ENCODE measurements at places on chromosomes 4 and X. TPM values are rescaled to one million over a fixed set of nuclear protein-coding genes. Genes with fewer than 3 reads are reported as not detected.

Gene SRPK3
- 2.3 TPM for total RNA-seq

Gene PDLIM3
- 5.0 TPM for total RNA-seq

GRCh38 chr4:123696687-123697086 is 300.1 kb downstream of the SPRY1 start:
- H3K4me1 ChIP-seq: no peaks in the 10 kb centered on the region
- no peak for DNase-seq
- no peak overlapping the region for H3K27ac ChIP-seq
- no peaks in the 10 kb centered on the region for H3K27me3 ChIP-seq
- H3K4me3 ChIP-seq: no peak overlapping the region

- DNase-seq: no peak
- H3K4me3 ChIP-seq: no peak overlapping the region
- no peaks in the 10 kb centered on the region for H3K27me3 ChIP-seq
- H3K36me3 ChIP-seq: no peaks in the 10 kb centered on the region
Observed at GRCh38 chrX:9476810-9477575, 12.1 kb downstream of the TBL1X start.

DNA sequence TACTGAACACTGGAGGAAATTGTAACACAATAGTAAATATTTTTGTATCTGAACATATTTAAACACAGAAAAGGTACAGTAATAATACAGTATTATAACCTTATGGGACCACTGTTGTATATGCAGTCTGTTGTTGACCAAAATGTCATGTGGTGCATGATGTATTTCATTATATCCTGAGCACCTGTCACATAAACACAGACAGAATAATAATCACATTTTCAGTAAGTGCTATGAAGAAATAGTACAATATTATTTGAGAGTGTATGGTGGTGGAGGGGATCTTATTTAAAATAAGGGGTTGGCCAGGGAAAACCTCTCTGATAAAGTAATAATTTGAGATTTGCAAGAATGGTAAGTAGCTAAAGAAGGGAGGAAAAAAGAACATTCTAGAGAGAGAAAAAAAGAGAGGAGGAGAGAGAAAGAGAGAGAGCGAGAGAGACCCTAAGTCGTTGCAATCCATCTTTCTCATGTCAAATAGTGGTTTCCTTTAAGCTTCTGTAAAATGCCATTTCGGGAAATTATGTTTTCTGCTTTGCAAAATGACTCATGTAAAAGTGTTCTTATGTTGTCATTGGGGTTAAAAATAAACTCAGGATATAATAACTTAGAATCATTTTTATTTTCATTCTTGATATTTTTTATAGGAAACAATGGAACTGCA is 19.3 kb upstream of the CLNK start:
- no peak overlapping the region for H3K4me3 ChIP-seq
- no peaks in the 10 kb centered on the region for H3K4me1 ChIP-seq
- H3K27me3 ChIP-seq: no peaks in the 10 kb centered on the region
- H3K36me3 ChIP-seq: no peaks in the 10 kb centered on the region
- H3K27ac ChIP-seq: no peak overlapping the region
- no peak for DNase-seq

DNA sequence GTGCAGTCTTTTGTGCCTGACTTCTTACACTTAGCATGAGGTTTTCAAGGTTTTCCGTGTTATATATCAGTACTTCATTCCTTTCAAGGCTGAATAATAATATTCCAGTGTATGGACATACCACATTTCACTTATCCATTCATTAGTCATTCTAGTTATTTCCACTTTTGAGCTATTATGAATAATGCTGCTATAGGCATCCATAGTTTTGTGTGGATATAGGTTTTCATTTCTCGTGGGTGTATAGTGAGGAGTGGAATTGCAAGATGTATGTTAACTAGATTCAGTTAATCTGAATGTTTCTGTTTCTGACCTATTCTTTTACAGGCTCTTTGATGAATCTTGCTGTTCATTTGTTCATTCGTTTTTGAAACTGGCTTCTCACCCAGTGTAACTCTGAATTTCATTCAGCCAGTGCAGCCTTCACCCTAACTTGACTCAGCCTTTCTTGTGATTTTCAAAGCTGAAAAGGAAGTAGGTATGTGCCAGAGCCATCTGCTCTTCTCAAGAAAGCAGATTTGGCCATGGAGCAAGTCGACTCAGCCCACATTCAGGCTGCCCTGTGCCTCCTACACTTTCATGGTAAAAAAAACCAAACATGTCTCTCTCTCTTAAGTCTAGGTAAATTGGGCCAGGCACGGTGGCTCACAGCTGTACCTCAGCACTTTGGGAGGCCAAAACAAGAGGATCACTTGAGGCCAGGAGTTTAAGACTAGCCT is 56.3 kb upstream of the NOCT start:
- no peaks in the 10 kb centered on the region for H3K4me1 ChIP-seq
- no peaks in the 10 kb centered on the region for H3K27me3 ChIP-seq
- no peaks in the 10 kb centered on the region for H3K36me3 ChIP-seq

DNA sequence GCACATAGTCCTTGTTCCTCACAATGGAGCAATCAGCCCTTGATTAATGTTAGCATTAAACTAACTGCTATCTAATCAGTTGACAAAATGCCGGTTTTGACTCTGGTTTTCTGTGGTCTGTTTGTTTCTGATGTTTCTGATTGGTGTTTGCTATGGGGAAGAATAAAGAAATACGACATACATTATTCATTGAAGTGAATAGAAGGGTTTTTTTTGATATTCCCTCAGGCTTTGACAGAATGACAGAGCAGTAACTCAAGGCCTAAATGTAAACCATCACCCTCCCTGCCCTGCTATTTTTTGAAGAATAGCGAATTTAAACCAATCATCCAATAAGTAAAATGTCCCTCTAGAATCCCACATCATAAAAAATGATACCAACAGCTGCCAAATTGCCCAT is 65.5 kb upstream of the HS3ST1 start:
- DNase-seq: no peak
- H3K27ac ChIP-seq: no peak overlapping the region
- no peak overlapping the region for H3K4me3 ChIP-seq
- H3K36me3 ChIP-seq: no peaks in the 10 kb centered on the region
- H3K4me1 ChIP-seq: no peaks in the 10 kb centered on the region

- H3K4me1 ChIP-seq: no peaks in the 10 kb centered on the region
- no peaks in the 10 kb centered on the region for H3K27me3 ChIP-seq
- no peak for DNase-seq
- no peak overlapping the region for H3K27ac ChIP-seq
- no peaks in the 10 kb centered on the region for H3K36me3 ChIP-seq
- H3K4me3 ChIP-seq: no peak overlapping the region
Observed at GRCh38 chr4:148716431-148717052, 274.3 kb upstream of the NR3C2 start.

GRCh38 chr4:136526517-136526916 is 1005.8 kb downstream of the PCDH18 start:
- H3K36me3 ChIP-seq: no peaks in the 10 kb centered on the region
- DNase-seq: no peak
- H3K4me1 ChIP-seq: no peaks in the 10 kb centered on the region
- H3K4me3 ChIP-seq: no peak overlapping the region

GRCh38 chrX:70331161-70331560 is 41.3 kb downstream of the KIF4A start:
- DNase-seq: no peak
- no peaks in the 10 kb centered on the region for H3K27me3 ChIP-seq

GRCh38 chrX:74449322-74449936 is 28.1 kb downstream of the SLC16A2 start:
- H3K4me1 ChIP-seq: no peaks in the 10 kb centered on the region
- no peak overlapping the region for H3K27ac ChIP-seq
- H3K36me3 ChIP-seq: no peaks in the 10 kb centered on the region

DNA sequence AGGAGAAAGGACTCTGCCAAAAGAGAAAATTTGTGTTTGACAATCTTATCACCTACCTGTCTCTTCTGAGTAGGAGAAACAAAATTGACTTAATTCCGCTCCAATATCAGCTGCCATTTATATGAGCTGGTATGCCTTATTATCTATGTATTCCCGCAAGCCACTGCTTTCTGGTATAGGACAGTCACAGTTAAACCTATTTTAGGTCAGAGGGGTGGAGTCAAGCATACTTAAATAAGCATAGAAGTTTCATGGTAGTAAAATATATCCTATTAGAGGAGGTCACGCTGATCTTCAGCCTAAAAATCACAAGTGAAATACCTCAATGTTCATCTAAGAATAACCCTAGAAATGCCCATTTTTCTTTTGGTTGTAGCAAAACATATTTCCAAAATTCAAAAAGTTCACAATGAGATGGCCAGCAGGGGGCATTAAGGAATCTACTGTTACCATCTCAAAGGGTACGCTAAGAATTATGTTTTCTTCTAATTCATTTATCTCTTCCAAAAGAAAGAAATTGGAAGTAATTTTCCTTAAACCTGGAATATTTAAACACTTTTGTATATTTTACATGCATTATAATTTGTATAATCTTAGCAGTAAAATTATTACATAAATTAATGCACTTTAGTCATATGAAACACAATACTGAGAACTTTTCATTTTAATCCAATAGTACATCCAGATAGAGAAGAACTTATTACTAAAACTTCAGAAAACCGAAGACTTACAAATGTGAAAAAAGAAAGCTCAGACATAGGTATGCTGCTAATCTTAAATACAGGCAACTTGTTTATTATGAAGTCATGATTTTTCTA is 10.5 kb downstream of the PPAT start:
- no peak overlapping the region for H3K4me3 ChIP-seq
- no peaks in the 10 kb centered on the region for H3K36me3 ChIP-seq
- peak; percentile 44 for DNase-seq

GRCh38 chr4:100849319-100849718 is 331.5 kb upstream of the EMCN start:
- H3K27me3 ChIP-seq: no peaks in the 10 kb centered on the region
- no peak for DNase-seq
- H3K4me1 ChIP-seq: no peaks in the 10 kb centered on the region
- no peaks in the 10 kb centered on the region for H3K36me3 ChIP-seq
- H3K27ac ChIP-seq: no peak overlapping the region

DNA sequence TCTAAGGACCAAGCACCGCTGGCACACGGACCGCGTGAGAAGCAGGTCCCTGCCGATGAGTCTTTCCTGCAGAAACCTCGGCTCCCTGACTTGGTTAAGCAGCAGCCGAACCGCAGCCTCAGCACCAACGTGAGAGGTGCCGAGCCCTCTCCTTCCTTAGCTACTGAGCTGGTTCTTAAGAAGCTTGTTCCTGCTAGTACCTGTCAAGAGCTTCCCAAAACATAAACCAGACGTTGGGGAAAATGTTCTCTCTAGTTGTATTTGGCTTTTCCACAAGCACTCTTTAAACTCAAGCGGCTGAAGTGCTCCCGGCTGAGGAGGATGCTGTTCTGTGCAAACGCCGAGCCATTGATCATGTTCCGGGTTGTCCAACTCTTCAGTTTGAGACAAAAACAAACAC is 29.3 kb upstream of the TLR3 start:
- no peaks in the 10 kb centered on the region for H3K4me1 ChIP-seq
- H3K36me3 ChIP-seq: no peaks in the 10 kb centered on the region
- no peaks in the 10 kb centered on the region for H3K27me3 ChIP-seq
- no peak overlapping the region for H3K4me3 ChIP-seq
- no peak for DNase-seq

DNA sequence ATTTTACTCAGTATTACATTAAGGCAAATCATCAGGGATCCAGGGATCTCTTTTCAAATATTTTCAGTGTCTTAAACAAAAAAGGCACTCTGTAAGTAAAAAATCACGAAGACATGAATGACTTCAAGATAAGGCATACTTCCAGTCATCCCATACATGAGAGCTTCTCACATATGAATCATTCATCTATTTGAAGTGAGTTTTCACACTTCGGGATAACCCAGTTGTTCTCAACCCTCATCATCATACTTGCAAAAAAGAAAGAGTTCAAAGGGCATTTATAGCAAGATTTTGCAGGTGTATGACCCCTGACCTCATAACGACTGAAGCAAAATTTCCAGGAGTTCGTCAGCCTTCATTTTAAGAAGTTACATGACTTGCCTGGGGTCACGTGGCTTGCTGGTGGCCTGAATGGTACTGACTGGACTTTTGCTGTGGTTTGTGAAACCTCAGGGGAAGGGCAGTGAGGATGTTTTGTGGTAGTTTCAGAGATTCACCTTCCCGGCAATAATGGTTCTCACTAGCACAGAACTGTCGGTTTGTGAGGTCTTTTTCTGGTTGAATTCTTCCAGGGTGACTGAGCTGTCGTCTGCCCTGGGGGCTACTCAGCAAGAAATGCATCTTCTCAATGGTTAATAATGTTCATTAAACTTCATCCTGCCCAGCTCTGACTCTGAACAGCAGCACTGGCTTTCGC is 115.8 kb upstream of the SHISA3 start:
- H3K27me3 ChIP-seq: no peaks in the 10 kb centered on the region
- H3K4me1 ChIP-seq: no peaks in the 10 kb centered on the region
- H3K27ac ChIP-seq: no peak overlapping the region
- H3K4me3 ChIP-seq: no peak overlapping the region

- H3K27me3 ChIP-seq: no peaks in the 10 kb centered on the region
- no peak for DNase-seq
- peaks cover 3% of the 10 kb centered on the region for H3K4me1 ChIP-seq
- peak overlapping the region; percentile 33 for H3K27ac ChIP-seq
- no peak overlapping the region for H3K4me3 ChIP-seq
- no peaks in the 10 kb centered on the region for H3K36me3 ChIP-seq
Observed at GRCh38 chr4:79650794-79651431, 242.9 kb upstream of the GK2 start.

GRCh38 chr4:55365345-55365728 is 19.3 kb downstream of the SRD5A3 start:
- H3K36me3 ChIP-seq: no peaks in the 10 kb centered on the region
- no peaks in the 10 kb centered on the region for H3K4me1 ChIP-seq
- H3K27ac ChIP-seq: no peak overlapping the region
- no peak overlapping the region for H3K4me3 ChIP-seq
- DNase-seq: no peak

- H3K4me3 ChIP-seq: no peak overlapping the region
- no peaks in the 10 kb centered on the region for H3K4me1 ChIP-seq
- H3K36me3 ChIP-seq: no peaks in the 10 kb centered on the region
- no peaks in the 10 kb centered on the region for H3K27me3 ChIP-seq
- H3K27ac ChIP-seq: no peak overlapping the region
Observed at GRCh38 chr4:86592553-86593249, 1.4 kb upstream of the PTPN13 start.

GRCh38 chrX:129574214-129574613 is 34.2 kb downstream of the OCRL start:
- H3K27ac ChIP-seq: no peak overlapping the region
- H3K27me3 ChIP-seq: no peaks in the 10 kb centered on the region
- no peak for DNase-seq

- H3K36me3 ChIP-seq: no peaks in the 10 kb centered on the region
- H3K27me3 ChIP-seq: no peaks in the 10 kb centered on the region
- H3K4me3 ChIP-seq: no peak overlapping the region
- DNase-seq: no peak
Observed at GRCh38 chrX:119407681-119408080, 8.5 kb downstream of the SLC25A43 start.
